Activated naive CD4-positive, alpha-beta T cell (primary cell): ENCODE measurements at places on chromosomes 3 and 15.

DNA sequence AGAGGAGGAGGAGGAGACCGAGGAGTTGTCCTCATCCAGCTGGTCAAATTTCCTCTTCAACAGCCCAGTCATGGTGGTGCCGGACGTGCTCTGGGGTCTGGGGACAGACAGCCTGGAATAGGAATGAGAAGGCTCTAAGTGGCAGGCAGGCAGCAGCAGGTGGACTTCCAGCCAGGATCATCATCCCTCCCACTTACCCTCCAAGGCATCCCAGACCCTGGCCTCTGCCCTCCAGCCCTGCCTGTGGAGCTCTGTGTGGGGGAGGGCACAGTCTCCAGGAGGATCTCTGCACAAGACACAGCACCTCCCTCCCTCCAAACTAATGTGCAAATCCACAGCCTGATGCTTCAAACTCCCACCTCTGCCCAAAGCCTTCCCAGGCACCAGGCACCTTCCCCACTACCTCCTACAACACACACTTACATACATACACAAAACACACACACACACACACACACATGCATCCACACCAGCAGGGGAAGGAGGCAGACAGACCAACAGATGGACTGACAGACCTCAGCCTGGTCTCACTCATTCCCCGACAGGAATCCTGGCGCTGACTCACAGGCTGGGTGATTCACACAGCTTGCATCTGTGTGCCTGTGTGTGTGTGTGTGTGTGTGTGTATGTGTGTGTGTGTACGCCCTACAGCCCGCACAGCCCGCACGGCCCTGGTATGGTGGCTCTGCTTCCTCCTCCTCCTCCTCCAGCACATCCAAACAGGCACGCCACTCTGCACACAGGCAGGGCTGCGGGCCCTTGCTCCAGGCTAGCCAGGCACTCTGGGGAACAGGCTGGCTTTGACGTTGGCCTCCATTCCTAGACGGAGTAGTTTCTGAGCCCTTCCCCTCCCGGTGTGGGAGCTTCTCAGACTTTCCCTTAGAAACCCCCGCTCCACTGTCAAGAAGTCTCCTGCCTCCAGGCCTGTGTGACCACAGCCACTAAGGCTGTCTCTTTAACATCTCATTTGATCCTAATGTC, 6.5 kb downstream of the CSRNP1 start:
- DNase-seq, result peak; percentile 42

GRCh38 chr3:13844286-13844685, 35.6 kb downstream of the WNT7A start:
- DNase-seq, result no peak

- no peak for DNase-seq
These were observed 440.7 kb upstream of the ARHGEF26 start for GRCh38 chr3:153680526-153680925.

DNA sequence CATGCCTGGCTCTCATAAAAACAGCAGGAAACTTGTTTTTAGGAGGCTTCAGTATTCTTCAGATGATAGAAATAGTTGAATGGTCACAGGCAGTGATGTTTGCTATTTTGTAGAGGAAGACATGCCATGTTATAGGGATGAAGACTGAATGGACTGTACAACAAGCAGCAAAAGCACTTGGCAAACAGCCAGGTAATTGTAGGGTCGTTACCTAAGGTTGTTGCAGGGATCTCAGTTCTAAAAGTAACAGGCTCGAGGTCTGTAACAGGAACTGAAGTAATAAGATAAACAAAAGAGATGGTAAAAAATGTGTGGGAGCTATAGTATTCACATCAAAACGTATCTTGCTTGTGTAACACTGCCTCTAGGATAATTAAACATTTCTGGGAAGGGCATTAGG, 116.3 kb downstream of the TFG start:
- DNase-seq, result no peak

- DNase-seq, result no peak
These were observed 3.3 kb downstream of the MRPS11 start for GRCh38 chr15:88470625-88471372.

DNA sequence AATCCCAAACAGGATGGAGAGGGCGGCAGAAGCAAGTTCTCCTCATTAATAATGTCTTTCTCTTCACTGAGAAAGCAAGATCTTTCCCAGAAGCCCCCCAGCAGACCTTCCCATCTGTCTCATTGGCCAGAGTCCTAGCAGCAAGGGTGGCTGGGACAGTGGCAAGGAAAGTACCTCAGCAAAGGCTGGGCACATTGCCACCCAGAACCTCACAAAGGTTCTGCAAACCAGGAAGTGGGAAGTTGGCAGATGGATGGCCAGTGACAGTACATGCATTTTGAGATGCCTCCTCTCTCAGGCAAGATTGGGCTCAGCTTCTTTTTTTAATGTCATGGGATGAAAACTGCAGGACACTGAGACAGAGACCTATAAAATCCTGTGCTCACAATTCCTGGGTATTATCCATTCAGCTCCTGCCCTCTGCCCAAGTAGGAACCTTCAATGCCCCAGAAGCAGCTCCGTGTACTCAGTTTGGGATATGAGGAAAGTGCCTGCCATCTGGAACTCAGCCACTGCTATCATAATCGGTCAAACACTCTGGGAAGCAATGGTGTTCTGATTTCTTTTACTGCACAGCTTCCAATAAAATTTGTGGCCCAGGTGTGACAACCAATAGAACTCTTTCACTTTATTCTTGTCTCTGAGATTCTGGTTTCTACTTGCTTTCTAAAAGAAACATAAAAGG, 25.5 kb downstream of the DPH3 start:
- DNase-seq, result no peak

- no peak for DNase-seq
These were observed 206.4 kb downstream of the NAALADL2 start for GRCh38 chr3:175065497-175065896.

- no peak for DNase-seq
These were observed 80.0 kb downstream of the CORO2B start for GRCh38 chr15:68658641-68659358.

DNA sequence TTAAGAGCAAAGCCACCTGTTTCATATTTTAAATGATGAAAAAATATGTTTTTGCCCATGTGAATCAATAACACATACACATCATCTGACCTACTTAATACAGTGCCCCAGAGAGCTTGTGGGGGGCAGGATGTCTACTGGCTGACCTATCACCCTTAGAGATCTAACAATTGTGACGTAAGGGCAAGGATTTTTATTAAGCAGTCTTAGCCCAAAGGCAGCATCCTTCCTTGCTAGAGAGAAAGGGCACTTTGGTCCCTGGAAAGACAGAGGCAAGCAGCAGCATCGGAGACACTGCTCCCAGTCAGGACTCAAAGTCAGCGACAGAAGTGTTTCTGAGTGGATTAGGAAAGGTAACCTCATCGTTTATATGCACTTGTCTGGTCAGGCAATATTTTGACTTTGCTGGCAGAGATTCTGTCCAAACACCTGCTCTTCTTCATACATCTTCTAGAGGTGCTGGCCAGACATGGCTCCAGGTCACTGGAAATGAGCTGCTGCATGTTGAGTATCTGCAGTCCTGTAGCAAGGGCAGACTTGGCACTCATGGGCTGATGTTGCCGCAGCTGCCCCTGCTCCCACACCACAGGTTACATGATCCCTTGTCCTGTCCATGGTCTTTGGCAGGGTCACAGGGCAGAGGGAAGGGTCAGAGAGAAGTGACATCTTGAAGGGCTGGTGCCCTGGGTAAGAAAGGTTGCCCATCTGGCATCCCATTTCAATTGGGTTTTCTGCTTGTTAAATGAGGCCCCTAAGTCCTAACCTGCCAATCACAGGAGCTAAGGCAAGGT, 1.8 kb downstream of the CXCR6 start:
- DNase-seq, result no peak

GRCh38 chr3:149377408-149378364, at the start of gene TM4SF1:
Gene TM4SF1, minus strand, starts transcription at chr3:149377649. Its CDS starts 102 bp downstream, at chr3:149377547.
- DNase-seq, result no peak

- DNase-seq, result no peak
These were observed 1081.1 kb downstream of the NAALADL2 start for GRCh38 chr3:175940243-175940642.

DNA sequence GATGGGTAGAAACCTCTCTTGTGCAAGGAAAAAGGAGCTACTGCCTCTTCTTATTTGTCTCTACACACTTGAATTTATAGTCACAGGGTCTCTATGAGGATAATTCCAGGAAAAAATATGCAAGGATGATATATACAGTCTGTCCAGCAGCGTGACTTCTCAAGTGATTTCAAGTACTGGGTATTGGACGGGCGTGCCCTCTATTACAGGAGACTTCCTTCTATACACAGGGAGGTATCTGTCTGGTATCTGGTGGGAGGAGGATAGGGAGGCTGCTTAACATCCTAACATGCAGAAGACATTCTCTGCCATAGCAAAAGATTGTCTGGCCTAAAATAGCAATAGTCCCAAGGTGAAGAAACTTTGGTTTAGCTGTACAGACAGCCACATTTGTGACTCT, 146.1 kb downstream of the TPRG1 start:
- DNase-seq, result no peak

DNA sequence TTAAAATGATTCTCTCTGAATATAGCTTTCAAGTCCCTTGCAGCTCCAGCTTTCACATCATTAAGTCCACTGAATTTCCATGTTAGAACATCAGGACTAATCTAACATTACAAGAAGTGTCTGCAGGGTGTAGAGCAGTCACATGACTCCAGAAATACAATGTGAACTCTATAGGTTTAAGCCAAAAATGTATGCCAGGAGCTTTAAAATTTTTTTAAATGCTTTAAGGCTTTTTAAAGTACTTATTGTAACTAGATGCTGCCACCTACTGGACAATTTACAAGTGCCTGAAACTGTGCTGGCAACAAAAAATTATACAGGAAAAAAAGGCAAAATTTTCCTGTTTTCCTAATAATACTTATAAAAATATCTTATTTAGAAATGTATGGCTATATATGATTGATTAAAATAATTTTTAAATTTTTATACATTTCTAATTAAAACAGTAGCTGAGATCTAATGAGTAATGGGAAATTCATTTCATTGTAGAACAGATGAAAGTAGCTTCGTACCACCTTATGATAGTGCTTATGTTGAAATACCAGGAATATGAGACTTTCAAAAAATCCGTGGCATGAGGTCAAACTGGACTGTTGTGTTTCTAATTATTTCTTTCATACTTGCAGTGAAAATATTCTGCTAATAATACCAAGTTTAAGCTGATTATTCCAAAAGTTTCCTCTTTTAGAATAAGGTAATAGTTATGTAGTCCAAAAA, 25.7 kb downstream of the FSIP1 start:
- DNase-seq, result no peak

DNA sequence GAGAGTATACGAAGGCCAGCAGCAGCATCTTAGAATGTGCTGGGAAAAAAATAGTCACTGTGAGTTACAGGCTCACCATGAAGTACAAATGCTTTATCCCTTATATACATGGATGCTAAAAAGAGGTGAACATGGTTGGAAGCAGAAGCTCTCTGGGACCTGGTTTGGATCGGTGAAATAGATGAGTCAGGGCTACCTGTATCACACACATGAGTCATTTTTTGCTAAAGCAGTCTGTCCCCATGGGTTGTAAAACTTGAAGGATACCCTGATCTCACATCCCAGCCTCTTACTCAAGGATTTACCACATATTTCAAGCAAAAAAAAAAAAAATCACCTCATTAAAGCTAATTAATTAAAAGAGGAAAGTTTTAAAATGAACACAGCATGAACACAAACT, 6.9 kb upstream of the SERPINI2 start:
- no peak for DNase-seq

DNA sequence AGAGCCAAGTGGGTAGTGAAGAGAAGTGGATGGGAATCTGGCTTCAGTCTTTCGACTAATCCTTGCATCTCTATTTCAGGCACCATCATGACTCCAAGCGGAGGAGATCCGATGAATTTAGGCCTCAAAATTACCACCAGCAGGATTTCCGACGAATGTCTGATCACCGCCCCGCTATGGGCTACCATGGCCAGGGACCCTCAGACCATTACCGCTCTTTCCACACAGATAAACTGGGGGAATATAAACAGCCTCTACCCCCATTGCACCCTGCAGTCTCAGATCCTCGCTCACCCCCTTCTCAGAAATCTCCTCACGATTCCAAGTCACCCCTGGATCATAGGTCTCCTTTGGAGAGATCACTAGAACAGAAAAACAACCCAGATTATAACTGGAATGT, 64.7 kb downstream of the RGMA start:
- DNase-seq, result no peak

DNA sequence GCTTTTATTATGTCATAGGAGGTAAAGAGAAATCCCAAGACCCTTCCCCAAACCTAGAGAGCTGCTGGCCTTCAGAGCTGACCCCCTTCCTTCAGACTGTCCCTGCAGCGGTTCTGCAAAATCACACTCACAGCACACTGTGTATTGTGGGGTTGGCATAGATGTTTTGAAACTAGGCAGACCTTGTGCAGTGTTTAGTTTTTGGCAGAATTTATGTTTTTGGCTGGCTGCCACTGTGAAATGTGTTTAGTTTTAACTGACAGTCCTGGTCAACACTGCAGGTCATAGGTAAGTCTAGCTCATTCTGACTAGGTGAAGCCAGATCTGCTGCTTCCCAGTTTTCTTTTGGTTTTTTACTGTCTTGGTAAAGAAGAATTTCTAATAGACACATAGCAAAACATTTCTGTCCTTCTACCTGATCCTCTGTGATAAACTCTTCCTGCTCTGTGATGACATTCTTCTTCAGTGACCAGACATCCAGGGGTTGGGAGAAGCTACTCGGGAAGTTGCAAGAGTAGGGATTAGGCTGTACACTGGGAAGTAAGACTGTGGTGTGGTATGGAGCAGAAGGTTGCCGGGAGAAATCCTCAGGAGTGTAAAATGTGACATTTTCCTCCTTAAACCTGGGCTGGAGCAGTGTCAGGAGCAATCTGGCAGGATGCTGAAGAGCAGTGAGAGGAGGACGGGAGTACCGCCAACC, 209.6 kb upstream of the MCTP2 start:
- DNase-seq, result no peak

DNA sequence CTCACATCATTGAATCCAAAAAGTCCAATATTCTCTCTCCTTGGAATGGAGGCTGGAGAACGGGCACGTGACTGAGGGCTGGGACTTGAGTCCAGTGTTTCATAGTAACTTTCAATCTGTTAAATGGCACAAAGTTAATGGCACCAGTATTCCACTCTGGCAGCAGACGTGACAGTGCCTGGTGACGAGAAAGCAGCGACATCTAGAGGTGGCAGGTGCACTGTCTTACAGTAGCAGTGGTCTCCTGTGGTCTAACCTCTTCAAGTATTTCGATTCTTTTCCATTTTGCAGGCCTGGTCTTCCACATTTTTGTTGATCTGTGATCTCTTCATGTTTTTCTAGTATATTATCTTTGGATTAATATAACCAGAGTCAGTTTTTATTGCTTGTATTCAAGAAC, 107.1 kb downstream of the OXSM start:
- DNase-seq, result no peak

- DNase-seq, result no peak
These were observed 8.6 kb upstream of the CSK start for GRCh38 chr15:74773329-74773728.
